Panc1 (cell line): ENCODE measurements at places on chromosomes 1 and 21.

GRCh38 chr1:26373789-26374188 is 1.2 kb upstream of the ZNF683 start:
- DNase-seq = no peak

DNA sequence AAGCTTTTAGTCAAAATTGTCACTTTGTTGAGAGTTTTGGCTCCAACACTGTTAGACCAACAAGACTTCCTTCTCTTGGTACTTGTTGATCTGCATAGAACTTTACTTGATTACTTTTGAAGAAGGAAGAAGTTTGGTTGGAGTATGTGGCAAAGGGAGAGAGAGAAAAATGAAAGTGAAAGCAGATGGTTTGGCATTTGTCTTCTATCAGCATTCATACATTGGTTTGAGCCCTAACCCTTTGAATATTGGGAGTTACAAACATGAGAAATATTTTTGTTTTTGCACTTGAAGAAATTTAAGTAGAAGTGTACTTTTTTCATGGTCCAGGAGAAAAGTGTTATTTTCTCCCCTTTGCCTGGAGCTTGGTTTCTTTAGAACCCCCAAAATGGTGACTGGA is 169.8 kb downstream of the ADGRL4 start:
- no peak for DNase-seq

DNA sequence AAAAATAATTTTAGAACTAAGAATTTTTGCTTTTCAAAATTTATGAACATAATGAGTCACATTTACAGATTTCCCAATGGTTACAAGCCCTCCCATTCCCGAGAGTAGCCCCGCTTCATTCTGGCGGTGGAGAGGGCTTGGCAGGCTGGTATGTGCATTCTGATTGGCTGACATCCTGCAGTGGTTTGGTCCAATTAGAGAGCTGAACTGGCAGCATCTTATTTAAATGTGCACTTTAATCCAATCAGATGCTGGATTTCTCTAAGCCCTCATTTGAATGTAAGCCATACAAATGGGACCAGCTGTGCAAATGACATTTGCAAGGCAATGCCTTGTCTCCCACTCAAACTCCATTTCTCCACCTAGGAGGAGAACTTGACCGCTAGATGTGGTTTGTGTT is 18.0 kb upstream of the TRIM17 start:
- no peak for DNase-seq

- DNase-seq = no peak
Measured at GRCh38 chr21:42302794-42303193, 12.4 kb downstream of the TFF3 start.

- DNase-seq = no peak
Measured at GRCh38 chr1:181423301-181423918, 59.9 kb upstream of the CACNA1E start.

DNA sequence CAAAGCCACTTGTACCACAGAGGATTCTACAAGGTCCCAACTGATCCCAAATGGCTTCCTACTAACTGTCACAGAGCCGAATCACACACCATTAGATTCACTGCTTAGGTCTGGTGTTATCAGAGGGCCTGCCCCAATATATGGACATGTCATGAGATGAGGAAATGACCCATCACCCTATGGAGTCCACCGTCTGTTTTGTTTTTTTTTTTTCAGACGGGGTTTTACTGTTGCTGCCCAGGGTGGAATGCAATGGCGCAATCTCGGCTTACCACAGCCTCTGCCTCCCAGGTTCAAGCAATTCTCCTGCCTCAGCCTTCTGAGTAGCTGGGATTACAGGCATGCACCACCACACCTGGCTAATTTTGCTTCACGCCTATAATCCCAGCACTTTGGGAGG is 83.8 kb upstream of the ETS2 start:
- no peak for DNase-seq

GRCh38 chr1:46603481-46603857 is 599 bp downstream of the MKNK1 start:
- DNase-seq = no peak

GRCh38 chr1:97875996-97876395 is 44.8 kb downstream of the DPYD start:
- no peak for DNase-seq

GRCh38 chr1:168252204-168252733 is 26.5 kb downstream of the SFT2D2 start:
- DNase-seq = no peak

GRCh38 chr1:170426596-170426995 is 105.4 kb upstream of the GORAB start:
- DNase-seq = no peak

DNA sequence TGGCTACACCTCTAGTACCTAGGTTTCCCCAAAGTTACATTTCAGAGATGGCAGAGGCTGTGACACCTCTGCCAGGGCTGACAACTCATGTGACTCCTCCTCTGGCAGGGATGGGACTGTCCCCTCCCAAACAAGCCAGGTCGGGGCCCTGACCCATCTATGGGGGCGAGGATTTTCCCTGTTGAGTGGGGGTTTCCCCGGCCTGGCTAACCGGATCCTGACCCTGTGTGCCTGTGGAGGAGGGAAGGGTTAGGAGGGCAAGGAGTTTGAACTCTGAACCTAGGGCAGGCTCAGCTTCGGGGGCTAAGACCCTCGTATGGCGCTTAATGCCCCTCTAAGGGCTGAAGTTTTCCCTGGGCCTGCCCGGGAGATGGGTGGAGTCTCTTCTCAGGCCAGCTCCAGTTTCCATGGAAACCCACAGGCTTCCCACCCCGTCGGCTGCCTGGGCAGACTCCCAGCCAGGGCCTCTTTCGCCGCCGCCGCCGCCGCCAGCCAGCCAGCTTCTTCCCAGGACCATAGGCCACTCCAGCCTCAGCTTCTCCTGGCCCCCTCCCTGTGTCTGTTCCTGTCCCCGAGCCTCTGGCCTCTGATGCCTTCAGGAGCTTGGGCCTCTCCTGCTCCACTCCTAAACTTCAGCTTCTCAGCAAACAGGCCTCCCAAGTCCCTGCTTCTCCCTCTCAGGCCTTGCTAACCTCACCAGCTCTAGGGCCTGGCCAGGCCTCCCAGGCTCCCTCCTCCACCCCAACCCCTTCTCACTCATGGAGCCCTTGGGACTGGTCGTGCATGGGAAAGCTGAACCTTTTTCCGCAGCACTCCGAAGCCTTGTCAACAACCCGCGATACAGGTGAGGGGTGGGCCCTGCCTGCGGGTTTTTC is at the start of gene BTBD19:
BTBD19 (plus strand) TSS at position 461 of the 875 bp plus-strand sequence; CDS start at position 759, 298 bp downstream.
- DNase-seq = no peak

- no peak for DNase-seq
Measured at GRCh38 chr1:116740746-116741145, 13.5 kb upstream of the CD2 start.

- no peak for DNase-seq
Measured at GRCh38 chr1:185574139-185574875, 159.9 kb upstream of the HMCN1 start.

GRCh38 chr1:19130468-19130867 is 79.6 kb downstream of the UBR4 start:
- no peak for DNase-seq

DNA sequence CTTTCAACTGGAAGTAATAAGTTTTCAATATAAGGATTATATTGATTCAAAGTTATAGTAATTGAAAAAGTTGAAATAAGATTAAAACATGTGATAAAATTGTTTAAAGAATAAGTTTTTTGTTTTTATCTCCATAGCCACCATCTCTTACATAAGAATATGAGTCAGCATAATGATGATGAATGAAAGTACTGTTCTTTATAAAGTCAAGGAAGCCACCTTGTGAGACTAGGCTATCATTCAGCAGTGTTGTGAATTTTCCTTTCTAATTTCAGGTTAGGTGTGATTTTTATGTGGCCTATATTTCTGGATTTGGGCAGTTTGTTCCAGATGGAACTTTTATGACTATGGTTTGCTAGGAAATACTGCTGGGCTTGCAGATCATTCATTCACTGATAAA is 22.4 kb upstream of the ASB17 start:
- DNase-seq = no peak

GRCh38 chr1:22949822-22950331 is 22.8 kb downstream of the LACTBL1 start:
- DNase-seq = no peak

DNA sequence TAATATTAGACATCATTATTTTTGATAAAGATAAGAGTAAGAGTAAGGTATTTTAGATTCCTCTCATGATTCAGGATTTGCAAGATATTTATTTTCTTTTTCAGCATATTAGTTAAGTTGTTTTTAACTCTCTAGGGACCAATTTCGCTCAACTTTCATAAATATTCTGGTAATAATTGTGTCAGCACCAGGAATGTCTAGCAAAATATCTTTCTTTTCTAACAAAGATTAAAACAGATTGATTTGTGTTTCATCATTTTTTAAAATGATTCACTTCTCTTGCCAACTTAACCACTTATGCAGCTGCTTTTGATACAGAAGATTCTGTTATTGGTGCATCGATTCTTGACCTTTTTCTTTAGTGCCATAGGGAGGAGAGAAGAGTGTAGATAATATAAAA is 172.8 kb upstream of the PTGFR start:
- no peak for DNase-seq

- no peak for DNase-seq
Measured at GRCh38 chr1:94335447-94335846, 82.7 kb upstream of the ABCD3 start.

DNA sequence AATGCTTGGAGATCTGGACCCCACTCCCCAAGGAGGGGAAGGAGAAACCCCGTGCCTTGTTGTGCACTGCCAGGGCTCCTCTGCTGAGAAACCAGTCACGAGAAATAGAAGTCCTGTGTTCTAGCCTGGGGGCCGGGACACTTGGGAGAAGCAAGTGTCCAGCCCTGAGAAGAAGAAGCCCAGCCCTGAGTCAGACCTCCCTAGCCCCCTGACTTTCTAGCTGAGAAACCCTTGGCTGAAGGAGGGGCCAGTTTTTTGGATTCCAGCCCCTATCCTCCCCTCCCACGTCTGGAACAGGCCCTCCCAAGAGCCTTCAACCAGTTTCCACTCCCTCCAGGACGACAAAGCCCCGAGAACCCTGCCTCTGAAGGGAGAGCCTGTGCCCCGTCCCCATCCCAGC is 100.5 kb downstream of the NAV1 start:
- no peak for DNase-seq

- DNase-seq = no peak
Measured at GRCh38 chr1:2545754-2546514, 10.2 kb upstream of the TNFRSF14 start.

- no peak for DNase-seq
Measured at GRCh38 chr1:177164380-177165068, at the start of gene ASTN1. Gene ASTN1 (minus strand): TSS chr1:177164712. CDS start chr1:177164676, 36 bp downstream.

DNA sequence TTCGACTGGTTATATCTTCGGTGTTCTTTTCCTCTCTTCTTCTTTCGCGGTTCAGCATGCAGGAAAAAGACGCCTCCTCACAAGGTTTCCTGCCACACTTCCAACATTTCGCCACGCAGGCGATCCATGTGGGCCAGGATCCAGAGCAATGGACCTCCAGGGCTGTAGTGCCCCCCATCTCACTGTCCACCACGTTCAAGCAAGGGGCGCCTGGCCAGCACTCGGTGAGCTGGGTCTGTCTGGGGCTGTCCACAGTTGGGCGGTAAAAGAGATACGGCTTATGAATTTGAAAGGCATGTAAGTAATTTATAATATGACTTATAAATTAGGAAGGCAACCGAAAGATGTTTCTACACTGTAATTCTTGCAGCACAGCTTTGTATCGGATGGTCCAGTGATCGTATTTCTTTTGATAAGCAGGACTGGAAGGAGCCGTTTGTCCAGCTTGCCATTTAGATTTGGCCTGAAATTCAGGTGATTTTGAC is 334 bp downstream of the CTH start:
- no peak for DNase-seq

DNA sequence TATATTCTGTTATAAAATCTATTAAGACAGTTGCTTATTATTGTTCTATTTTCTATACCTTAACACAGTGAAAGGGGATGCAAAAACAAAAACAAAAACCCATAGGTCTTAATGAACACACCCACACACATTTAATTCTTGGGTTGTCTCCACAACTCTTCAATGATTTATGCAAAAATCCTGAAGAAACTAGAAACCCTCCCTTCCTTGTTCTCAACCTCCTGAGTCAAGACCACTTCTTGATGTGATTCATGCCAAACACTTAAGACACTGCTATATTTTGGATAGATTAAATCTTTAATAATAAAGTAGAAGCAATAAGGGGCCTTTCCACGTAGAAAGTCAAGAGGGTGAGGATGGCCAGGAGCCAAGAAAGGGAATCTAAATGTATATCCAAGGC is 23.4 kb downstream of the SCAF4 start:
- DNase-seq = no peak

DNA sequence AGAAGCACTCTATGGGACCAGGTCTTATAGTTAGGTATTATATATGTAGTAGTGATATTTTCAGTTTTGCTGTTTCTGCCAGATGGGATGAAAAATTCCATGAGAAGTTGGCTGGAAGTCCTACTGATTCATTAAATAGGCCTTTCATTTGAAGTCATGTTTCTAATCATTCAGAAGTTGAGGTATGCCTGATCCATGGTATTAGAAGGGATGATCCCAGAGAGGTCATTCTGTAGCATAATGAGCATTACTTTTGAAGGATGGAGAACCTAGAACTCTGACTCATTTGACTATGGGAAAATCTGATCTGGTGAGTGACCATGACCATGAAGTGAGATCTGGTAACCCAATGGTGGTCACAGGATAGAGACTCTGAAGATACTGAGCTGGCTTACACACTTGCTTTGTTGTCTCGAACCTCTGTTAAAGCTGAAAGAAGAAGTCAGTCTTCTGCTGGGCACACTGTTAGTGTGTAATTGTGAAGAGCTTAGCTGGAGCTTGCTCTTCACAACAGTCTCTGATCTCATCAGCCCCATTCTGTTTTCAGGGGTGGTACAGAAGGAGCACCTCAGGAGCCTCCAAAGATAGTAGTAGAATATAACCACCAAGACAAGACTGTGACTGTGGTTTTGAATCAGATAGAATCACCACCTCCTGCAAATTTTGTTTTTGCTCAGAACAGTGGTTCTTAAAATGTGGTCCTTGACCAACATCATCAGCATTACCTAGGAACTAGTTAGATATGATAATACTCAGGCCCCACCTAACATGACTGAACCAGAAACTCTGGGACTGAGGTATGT is 9.0 kb downstream of the MGST3 start:
- DNase-seq = no peak
